Stimulated activated CD4-positive, alpha-beta T cell treated with anti-CD3 and anti-CD28 coated beads, TNF-alpha, amount 100 ng/mL, for 48 hours (primary cell): ENCODE measurements at places on chromosomes 2 and 18.

DNA sequence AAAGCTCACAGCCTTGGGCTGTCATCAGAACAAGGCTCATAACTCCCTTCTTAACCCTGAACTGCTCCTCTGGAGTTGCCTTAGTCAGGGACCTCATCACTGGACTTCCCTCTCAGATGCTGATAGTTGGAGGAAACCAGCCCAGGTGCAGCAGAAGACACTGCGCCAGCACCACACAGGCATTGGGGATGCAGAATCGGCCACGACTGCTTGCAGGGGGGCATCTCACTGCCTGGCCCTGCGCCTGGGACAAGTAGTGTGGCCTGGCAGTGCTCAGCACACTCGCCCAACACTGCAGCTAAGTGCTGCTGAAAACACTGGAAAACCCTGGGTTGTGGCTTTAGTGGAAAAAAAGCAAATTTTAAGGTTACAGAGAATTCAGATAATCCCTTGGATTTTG, 68.7 kb downstream of the NCK2 start:
- no peak for DNase-seq

GRCh38 chr2:98560256-98560771, 48.0 kb downstream of the COA5 start:
- no peak for DNase-seq

DNA sequence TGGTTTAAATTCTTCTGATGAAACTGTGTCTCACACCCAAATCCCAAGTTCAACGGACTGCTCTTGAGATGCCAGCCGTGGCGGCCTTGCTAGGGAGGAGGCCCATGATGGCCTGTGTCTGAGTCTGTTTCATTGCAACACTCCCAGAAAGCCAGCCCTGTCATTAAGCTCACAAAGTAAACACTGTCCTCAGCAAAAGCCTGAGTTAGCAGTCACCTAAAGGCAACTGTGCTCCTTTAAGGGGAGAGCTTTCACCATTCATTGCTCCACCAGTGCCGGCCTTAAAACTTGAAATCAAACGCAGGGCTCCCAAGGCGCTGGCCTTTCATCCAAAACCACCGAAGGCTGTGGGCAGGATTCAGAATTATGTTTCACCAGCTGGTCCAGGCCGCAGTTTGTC, 42.5 kb upstream of the PPP1CB start:
- DNase-seq = no peak

DNA sequence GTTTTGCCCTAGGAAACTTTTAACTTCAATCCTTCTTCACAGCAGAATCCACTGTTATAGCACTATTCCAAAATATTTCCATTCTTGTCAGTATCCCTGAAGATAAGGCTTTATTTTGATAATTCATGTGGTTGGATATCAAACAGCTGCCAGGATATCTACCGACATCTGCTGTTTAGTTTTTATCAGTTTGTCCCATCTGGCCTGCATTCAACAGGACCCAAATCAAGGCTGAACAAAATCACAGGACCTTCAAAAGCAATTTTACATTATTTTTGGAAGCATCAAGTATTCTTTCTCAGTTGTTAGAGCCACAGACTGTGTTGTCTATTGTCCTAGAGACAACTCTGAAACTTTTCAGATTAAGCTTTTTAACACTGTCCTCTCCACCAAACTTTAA, 429.0 kb upstream of the PIK3C3 start:
- no peak for DNase-seq

DNA sequence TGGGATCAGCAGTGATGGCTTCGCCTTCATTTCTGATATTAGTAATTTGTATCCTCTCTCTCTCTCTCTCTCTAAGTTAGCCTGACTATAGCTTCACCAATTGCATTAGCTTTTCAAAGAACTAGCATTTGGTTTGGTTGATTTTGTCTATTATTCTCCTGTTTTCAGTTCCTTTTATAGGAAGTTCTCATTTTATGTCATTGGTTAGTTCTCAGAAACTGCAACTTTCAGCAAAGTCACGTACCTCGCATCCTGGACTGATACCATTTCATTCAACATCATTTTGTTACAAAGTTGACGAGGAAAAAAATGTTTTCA, 450.8 kb downstream of the EIPR1 start:
- no peak for DNase-seq

DNA sequence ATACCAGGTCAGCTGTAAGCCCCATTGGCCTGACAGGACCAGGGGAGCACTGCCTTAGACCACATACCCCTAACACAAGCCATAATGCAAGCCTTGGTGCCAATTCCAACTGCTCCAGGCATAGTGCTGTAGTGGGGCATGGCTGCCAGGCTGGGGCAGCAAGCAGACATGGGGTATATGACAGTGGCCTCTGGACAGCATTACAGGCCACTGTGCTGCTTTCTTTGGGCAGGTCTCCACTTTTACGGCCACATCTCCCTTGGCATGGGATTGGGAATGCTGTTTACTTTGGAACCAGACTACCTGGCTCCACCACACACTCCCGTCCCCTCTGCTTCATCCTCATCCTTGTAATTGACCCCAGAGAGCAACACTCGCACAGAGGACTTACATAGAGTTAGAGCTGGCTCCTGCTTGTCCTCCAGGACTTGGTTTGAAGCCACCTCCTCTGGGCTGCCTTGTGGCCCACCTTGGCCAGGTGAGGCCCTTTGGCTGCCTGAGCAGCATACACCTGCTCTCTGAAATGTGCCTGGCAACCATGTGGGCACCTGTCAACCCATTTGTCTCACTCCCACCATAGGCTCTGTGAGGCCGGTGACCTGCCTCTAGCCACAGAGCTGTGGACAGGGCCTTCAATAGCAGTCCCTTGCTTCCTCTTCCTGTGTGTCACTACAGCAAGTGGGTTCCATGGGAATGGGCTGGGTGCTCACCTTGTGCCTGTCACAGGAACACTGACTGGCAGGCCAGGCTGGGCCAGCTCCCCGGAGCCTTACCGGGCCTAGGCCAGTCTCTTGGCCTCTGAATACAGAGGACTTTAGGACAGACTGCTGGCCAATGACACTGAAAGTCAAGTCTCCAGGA, 262.6 kb upstream of the HS6ST1 start:
- DNase-seq = no peak

GRCh38 chr2:174503161-174503809, 16.5 kb upstream of the GPR155 start:
- DNase-seq = no peak

- no peak for DNase-seq
Observed at GRCh38 chr18:75075429-75075841, 133.5 kb downstream of the PTGR3 start.

DNA sequence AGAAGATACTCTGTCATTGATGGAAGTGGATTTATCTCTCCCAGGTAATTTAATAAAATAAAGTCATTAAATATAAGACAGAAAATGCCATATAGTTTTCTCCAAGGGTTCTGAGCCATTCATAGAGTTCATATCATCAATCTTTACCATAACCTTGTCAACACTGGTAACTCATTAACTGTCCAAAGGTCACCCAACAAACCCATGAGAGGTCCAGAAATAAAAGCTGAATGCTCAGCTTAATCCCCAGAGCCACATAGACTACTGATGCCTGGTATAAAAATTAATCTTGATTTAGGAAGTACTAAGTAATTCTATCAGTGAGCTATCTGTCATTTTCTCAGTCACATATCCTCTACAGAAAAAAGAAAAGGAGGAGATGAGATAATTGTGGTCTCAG, 903.0 kb upstream of the DDX18 start:
- no peak for DNase-seq

GRCh38 chr18:8358033-8358765, 251.0 kb upstream of the RAB12 start:
- DNase-seq = no peak

- peak; percentile 3 for DNase-seq
Observed at GRCh38 chr2:17518212-17519154, at the start of gene RAD51AP2. TSS of gene RAD51AP2 (minus strand) at chr2:17518440. CDS start at chr2:17518415, 25 bp downstream.

DNA sequence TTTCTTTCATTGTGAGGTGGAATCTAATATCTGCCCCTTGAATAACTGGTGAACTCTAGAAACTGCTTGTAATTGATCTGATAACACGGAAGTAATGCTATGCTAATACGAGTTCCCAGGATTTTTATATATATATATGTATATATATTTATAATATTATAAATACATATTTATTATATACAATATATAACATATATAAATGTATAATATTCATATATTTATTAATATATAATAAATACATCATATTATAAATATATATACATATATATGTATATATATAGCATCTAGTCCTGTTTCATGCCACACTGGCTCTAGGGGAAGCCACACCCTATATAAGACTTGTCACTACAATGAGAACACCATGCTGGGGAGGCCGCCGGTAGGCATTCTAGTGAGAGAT, 156.7 kb upstream of the CDH19 start:
- DNase-seq = no peak

DNA sequence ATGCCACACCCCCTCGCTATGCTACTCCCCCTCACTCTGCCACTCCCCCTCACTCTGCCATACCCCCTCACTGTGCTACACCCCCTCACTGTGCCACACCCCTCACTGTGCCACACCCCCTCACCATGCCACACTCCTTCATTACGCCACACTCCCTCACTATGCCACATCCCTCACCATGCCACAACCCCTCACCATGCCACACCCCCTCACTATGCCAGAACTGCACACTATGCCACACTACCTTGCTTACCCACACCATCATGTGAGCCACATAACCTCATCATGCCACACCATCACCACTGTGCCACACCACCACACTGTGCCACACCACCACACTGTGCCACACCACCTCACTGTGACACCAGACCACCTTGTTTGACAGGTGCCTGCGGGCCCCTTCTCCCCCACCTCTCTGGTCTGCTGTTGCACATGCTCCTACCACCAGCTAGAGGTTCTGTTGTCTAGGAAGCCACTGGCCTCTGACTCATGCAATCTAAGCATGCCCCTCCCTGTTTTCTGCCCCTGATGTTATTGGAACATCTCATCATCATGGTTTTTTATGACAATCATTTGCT, 22.0 kb downstream of the MARCHF4 start:
- no peak for DNase-seq

GRCh38 chr2:20507166-20507692, 60.4 kb downstream of the RHOB start:
- DNase-seq = no peak

- DNase-seq = no peak
Observed at GRCh38 chr18:56026509-56026908, 438.5 kb upstream of the TCF4 start.

DNA sequence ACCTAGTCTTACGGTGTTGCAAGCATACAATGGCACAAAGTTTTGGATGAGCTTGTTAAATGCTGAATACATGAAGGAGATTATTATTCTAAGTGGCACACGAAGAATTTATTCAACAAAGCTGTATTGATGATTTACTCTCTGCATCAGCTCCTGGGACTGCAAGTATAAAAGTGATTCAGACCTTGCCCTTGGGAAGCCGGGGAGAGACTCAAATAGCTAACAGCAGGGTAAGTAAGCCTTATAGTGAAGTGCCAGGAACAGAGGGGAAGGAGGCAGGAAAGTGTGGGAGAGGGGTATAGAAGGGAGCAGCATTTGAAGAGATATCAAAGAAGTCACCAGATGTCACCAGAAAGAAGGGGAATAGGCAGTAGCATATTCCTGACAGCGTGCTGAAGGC, 115.4 kb downstream of the MCFD2 start:
- DNase-seq = no peak

GRCh38 chr18:11654736-11655605, 34.1 kb upstream of the GNAL start:
- peak; percentile 30 for DNase-seq

DNA sequence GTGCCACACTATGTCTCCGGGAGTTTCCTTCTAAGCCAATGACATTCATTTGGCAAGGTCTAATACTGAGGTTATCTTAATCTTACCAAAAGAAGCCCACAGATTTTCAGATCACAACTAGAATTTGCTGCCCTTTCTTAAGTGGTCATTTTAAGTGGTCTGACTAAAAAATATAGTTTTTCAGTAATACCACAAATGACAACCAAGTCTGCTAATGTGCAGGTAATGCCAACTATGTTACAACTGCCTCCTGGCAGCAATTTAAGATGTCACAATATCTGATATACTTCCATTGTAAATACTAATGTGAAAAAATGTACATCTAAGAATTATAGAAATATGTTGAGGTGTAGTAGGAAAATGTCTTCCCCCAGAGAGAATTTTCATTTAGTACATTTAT, 49.3 kb downstream of the USP37 start:
- DNase-seq = no peak

DNA sequence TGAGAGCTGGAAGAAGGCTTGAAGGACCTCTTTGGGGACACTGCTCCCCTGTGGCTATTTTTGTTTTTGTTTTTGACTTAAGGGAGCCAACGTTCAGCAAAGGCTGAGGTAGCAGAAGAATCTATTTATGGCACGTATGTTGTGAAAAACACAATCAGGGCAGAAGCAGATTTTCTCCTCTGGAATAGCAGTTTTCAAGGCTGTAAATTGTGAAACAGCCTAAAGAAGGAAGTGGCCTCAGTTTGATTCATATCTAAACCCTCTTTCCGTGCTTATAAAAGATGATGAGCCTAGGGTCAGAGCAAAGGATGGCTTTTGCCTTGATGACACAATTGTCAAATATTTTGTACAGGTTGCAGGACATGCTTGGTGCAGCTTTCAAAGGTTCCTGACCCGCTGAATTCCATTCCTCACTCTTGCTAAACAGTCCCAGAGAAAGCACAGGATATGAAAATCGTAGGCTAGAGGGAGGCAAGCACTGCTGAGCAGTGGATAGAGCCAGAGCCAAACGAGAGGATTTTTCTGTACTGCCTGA, 106.2 kb upstream of the DLX2 start:
- DNase-seq = no peak

GRCh38 chr2:12684471-12684936, 32.2 kb upstream of the TRIB2 start:
- no peak for DNase-seq

GRCh38 chr2:234447189-234447588, 49.7 kb downstream of the ARL4C start:
- DNase-seq = no peak

DNA sequence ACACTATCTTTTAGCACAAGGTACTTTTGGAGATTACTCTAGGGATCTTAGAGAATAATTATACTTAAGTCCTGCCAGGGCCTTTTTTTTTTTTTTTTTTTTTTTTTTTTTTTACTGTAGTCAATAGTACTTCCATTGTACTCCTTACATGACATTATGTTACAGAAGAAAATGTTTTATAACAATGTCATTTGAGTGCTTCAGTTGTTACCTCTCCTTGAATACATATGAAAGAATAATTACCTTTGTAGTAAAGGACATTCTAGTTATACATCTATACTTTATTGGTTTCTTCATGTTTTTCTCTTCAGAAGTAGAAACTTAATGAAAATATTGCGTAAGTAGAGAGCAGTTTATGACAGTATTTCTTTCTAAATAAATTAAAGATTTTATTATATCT, 834.9 kb downstream of the DPP10 start:
- DNase-seq = no peak
